ENCODE measurements at places on chromosomes 16 and 17.

- DNase-seq, result no peak
Observed at GRCh38 chr17:11948789-11949188, 48.5 kb downstream of the ZNF18 start.

- no peak for DNase-seq
Observed at GRCh38 chr16:80718480-80719220, 85.7 kb downstream of the CDYL2 start.

- DNase-seq, result no peak
Observed at GRCh38 chr17:27481327-27481726, 25.1 kb downstream of the KSR1 start.

- peak; percentile 31 for DNase-seq
Observed at GRCh38 chr16:87926246-87927194, 9.8 kb downstream of the CA5A start.

GRCh38 chr16:87436225-87437172, 44.4 kb downstream of the MAP1LC3B start:
- no peak for DNase-seq

GRCh38 chr17:79907850-79908249, 68.6 kb upstream of the CBX4 start:
- DNase-seq, result no peak

DNA sequence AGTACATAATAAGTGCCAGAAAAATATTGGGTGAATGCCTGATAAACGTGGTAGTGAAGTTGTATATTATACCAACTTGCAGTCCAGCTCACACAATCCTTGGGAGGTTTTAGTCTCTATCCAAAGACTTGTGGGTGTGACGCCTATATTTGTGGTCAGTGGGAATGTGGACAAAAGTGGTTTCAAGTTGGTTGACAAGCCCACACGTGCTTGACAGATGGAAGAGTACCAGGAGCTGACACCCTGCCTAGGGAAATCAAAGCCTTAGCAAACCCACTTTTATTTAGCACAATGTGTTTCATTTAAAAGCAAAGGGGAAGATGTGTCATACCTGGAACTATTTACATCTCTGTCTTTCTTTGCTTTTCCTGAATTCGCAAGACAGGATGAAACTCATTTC, 79.0 kb downstream of the CA10 start:
- DNase-seq, result no peak

- no peak for DNase-seq
Observed at GRCh38 chr16:8380311-8380710, 210.0 kb downstream of the TMEM114 start.

GRCh38 chr16:14955546-14956231, 18.4 kb downstream of the NPIPA1 start:
- DNase-seq, result no peak

GRCh38 chr17:66934040-66934439, 30.5 kb upstream of the CACNG4 start:
- no peak for DNase-seq

DNA sequence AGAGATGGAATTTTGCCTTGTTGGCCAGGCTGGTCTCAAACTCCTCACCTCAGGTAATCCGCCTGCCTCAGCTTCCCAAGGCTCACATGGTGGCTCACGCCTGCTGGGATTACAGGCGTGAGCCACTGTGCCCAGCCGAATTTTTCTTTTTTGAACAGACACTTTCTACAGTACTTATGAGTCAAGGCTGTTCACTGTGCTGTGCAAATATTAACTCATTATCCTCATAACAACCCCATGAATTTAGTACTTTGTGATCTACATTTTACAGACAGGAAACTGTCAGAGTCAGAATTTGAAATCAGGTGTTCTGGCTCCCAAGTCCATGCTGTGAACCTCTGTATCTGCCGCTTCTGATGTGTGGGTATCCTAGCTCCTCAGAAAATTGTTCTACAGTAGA, 25.7 kb upstream of the RASL10B start:
- no peak for DNase-seq

DNA sequence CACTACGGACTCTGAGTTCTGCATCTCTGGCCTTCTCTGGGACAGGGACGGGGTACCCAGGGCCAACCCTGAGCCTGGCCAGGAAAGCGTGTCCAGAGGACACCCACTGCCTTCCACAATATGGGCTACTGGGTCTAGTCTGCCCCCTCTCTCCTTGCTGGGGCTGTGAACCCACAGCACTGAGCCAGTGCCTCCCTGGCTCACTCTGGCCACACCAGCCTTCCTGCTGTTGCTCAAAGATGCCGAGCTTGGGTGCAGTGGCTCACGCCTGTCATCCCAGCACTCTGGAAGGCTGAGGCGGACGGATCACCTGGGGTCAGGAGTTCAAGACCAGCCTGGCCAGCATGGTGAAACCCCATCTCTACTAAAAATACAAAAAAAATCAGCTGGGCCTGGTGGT, 24.8 kb downstream of the PITPNM3 start:
- no peak for DNase-seq

- no peak for DNase-seq
Observed at GRCh38 chr16:11322823-11323222, 22.4 kb upstream of the RMI2 start.

GRCh38 chr17:62713086-62713881, 85.8 kb downstream of the MRC2 start:
- DNase-seq, result no peak

GRCh38 chr17:12584727-12585126, 81.0 kb upstream of the MYOCD start:
- no peak for DNase-seq

DNA sequence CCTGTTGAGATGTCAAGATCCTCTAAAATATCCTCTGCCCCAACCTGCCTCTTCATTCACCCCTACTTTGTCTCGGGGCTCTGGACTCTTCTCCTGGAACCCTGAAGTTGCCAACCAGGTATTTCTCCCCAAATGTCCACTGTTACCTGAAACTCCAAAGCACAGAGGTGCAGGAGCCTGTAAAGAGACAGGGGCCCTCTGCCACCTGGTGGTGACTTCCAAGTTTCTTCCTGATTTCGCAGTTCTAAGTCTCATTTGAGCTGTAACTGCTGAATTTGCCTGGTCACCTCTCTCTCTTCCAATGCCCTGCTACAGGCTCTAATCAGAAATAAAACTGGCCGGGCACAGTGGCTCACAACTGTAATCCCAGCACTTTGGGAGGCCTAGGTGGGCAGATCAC, 77.1 kb upstream of the RCVRN start:
- no peak for DNase-seq

- no peak for DNase-seq
Observed at GRCh38 chr17:43118679-43119615, 6.2 kb downstream of the BRCA1 start.

DNA sequence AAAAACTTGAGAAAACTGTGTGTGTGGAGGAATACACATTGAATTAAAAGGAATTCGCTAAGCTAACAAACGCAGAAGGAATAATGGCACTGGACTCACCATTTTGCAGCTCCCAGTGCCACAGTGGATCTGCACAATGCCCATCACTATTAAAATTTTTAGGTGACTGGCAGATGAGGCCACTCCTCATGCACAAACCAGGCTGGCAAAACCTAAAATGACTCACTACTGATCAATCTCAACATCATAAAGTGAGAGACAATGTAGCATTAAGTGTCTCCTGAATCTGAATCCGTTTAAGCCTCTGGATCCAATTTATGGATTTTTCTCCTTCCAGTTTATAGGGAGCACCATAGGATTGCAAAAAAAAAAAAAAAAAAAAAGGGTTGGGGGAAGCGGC, 20.6 kb downstream of the MYH10 start:
- DNase-seq, result no peak

- no peak for DNase-seq
Observed at GRCh38 chr17:4735876-4736651, 3.6 kb upstream of the ZMYND15 start.

GRCh38 chr16:88466175-88466862, 13.2 kb downstream of the ZFPM1 start:
- no peak for DNase-seq

DNA sequence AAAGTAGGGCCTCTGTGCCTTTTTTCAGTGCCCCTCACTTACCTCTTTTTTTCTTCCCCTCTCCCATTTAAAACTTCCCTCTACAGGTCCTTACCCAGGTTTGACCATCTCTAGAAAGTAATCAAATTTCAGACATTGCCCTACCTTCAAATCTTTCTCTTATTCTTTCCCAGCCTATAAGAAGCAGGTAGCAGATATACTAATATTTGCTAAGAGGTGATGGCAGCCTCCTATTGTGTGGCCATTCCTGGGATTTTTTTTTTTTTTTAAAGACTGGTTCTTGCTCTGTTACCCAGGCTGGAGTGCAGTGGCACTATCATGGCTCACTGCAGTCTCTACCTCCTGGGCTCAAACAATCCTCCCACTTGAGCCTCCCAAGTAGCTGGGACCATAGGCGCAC, 111.1 kb upstream of the HAS3 start:
- DNase-seq, result no peak

- DNase-seq, result no peak
Observed at GRCh38 chr16:60882816-60883215, 1153.4 kb downstream of the CDH8 start.

DNA sequence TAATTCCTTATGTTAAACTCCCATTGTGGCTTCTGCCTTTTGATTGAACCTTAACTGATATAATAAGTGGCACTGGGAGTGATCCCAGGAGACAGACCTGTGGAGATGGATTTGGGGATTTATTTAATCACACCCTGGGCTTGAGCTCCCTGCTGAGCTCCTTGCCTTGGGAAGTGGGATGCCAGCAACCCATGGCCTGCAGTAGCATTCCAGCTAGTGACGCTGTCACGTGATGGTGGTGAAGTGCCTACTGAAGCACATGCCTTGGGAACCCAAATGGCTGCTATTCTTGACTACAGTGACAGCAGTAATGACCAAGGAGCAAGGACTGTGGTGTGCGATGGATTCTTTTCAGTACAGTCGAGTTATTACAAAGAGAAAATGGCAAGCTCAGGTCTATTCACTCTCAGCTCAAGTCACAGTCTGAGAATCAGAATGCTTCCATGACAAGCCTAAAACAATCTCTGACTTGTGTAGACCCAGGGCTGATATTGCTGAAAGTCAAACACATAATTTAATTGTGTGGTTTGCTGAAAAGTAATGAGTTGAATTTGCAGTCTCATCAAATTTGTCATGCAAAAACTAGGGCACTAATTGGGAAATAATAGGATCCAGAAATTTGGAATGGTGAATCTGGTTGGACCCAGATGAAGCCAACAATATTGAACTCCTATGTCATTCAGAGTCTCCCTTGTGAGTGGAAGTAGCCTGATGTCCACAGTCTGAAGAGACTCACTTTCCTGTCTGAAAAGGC, 47.1 kb downstream of the BCL7C start:
- no peak for DNase-seq

DNA sequence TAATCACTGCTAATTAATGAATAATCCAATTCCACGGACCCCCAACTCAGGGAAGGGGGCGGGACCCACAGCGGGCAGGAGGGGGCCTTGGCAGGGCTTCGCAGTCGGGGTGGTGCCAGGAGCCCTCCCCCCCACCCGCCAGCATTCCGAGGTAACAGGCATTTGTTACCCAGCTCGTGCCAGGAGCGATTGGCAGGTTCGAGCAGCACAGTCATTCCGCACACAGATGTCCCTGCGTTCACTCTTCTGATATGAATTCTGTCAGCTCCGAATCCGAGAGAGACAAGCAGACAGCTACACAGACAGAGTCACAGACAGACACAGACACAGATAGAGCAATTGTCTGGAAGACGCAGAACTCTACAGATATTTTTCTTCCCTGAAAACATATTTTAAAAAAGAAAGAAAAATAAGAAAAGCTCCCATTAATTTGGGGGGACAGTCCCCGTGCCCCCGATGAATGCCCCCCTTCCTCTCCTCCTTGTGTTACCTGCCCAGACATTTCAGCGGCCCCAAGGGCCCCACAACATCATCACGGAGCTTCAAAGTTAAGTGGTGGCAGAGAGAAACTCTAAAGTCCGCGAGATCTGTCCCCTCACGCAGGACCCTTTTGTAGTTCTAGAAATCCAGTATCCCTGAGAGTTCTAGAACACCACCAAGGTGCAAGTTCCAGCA, 10.2 kb downstream of the NEUROD2 start:
- no peak for DNase-seq

GRCh38 chr16:50167556-50167955, 14.4 kb downstream of the TENT4B start:
- DNase-seq, result no peak

DNA sequence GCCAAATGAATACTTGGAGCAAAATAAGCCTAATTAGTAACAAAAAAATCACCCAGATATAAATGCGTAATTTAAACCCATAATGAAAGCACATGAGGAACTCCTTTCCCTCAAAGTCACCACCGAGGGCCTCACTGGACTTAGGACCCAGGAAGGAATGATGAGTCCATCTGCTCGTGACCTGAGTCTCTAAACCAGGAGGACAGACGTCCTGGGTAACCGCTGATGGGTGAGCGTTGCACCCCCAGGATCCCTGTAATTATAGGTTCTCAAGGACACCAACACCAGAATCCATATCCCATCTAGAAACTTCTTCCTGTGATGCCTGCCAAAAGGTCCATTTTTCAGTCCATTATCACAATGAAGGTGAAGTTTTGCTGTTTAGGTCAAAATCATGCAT, 121.4 kb downstream of the ZNF778 start:
- no peak for DNase-seq

DNA sequence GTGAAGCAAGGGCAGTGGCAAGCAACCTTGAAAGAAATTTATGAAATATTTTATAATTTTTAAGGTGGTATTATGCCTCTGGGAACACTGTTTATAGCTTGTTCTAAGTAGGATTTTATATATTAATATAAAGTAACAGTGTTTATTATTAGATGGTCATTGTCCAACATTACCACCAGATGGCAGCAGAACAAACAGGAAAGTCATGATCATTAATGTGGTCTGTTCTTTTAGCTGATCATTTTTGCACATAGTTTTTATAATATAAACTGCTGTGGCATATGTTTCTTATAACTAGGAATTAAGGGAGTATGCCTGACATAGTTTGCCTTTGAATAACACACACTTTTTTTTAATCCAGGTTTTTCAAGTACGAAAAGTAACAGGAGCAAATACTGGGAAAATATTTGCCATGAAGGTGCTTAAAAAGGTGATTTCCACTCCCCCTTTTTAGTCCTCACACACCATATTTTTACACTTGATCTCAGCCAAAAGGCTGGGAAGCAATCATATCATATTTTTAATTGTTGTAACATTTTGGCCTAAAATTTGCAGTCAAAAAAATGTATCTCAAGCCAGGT, 21.4 kb downstream of the RPS6KB1 start:
- peak; percentile 2 for DNase-seq

DNA sequence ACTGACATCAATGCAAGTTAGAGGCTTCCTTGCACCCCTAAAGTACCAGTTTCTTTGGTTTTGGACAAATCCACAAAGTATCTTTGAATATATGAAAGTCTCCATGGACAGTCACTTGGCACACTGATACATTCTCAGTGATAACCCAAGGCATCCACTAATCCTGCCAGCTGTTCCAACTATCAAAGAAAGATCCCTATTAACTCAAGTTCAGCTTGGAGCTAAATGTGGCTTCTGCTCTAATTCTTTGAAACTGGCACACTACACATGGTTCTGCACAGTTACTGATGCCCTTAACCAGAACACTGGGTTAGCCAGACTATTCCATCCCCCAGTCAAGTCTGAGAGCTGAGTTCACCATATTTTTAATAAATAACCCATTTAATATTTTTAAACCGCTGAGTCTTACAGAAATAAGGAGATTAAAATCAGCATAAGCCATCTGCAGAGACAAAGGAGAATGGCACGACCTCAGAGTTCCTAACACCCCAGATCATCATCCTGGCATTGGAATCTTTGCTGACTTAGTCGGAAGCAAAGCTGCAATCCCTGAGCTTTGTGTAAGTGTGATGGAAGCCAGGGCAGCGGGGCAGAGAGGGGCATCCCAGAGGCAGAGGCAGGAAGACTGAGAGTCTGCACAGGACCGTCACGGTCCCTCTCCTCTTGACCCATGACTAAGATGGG, 6.3 kb downstream of the CACNG1 start:
- no peak for DNase-seq
